ENCODE measurements at places on chromosomes 1 and 21.

- DNase-seq: no peak
These were observed 9.8 kb downstream of the KCNA2 start for GRCh38 chr1:110596312-110596711.

DNA sequence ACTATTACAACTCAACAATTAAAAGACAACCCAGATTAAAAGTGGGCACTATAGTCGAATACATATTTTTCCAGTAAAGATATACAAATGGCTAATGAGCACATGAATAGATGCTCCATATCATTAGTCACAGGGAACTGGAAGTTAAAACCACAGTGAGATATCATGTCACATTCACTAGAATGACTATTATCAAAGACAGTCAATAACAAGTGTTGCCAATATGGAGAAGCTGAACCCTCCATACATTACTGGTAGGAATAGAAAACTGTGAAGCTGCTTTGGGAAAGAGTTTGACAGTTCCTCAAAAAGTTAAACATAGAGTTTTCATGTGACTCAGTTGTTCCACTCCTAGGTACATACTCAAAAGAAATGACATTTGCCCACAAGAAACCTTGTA lies 30.6 kb upstream of the MRPS6 start:
- DNase-seq: no peak

DNA sequence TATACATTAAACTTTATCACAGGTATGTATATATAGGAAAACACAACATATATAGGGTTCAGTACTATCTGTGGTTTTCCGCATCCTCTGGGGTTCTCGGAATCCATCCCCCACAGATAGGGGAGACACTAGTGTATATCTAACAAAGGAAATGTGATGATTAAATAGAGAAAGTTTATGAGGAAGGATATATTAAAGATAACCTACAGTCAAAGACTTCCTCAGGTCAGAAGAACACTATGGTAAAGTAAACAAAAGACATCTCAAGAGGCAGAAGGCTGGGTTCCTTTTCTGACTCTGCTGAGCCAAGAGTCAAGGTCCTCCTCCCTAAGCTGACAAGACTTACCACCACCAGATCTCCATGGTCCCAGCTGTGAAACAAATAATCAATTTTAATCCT lies 12.1 kb downstream of the USP24 start:
- no peak for DNase-seq

DNA sequence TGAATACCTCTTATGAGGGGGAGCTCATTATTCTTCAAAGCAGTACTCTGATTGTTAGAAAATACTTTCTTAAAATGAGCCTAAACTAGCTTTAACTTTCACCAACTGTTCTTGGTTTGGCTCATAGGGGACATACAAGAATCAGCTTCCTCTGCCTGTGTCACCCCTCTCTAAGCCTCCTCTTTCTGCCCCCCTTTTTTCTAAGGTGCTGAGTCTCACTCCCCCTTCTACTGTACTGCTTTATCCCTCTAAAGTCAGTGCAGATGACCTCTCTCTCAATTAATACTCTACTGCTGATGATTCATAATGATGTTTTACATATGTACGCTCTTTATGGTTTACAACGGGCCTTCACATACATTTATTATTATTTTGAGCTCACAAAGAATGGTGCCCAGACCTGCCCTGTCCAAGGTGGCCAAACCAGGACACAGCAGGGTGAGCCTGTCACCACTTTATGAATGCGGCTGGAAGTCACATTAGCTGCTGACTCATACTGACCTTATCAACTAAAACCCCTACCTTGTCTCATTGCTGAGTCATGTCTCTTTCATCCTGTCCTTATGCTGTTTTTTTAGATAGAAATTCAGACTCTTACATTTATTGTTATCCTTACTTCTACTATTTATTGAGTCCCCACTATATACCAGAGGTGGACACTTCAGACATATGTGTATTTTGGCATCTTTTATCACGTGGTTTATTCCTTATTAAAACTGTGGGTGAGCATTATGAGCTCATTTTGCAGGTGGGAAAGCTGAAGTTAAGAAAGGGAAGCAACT lies 126.9 kb downstream of the RNF220 start:
- no peak for DNase-seq

GRCh38 chr21:38277501-38278131 lies 20.8 kb downstream of the KCNJ15 start:
- no peak for DNase-seq

- DNase-seq: no peak
These were observed 109.2 kb downstream of the TOMM20 start for GRCh38 chr1:235019471-235019870.

DNA sequence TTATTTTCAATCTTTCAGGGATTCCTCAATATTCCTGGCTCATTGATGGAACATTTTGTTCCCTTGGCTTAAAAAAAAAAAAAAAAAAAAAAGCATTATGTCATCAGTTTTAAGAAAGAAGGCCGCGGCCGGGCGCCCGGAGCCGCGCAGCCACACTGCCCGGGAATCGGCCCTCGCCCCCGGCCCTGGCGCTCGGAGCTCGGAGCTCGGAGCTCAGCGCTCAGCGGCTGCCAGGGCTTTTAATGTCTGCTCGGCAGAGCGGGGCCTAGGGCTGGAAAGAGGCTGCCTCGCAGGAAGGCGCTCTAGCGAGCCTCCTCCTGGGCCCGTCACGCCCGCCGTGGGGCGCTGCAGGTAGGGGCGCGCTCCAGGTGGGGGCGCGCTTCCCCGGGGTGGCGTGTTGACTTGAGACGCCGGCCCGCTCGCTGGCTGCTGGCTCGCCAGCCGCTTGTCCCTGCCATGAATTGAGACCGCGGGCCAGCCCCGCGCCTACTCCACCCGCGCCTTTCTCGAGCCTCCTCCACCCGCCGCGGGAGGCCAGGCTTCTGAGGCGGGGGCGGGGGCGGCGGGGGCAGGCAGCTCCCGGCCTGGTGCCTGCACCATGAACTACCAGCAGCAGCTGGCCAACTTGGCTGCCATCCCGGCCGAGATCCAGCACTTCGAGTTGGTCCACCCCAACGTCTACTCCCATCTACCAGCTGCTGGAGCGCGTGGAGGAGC lies 5.4 kb upstream of the TDRD5 start:
- no peak for DNase-seq

GRCh38 chr1:19466112-19466561 lies 19.2 kb downstream of the CAPZB start:
- no peak for DNase-seq

DNA sequence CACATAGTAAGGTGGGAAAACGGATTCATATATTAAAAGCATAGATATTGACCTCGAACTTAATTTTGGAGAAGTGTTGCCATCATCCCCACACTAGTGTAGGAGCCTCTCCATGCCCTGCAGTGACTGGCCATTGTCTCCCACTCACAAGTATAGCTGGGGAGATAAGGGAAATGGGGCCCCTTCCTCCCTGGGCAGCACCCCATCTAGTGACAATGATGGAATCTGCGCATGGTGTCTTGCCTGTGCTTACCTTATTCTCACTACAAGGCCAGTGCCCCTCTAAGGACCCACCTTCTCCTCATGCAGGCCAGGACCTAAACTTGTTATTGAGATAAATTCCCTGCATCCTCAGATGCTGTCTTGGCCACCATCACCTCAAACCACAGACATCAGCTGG lies 374.9 kb downstream of the NTNG1 start:
- no peak for DNase-seq

- DNase-seq: no peak
These were observed 80.9 kb downstream of the TTC3 start for GRCh38 chr21:37153935-37154350.

DNA sequence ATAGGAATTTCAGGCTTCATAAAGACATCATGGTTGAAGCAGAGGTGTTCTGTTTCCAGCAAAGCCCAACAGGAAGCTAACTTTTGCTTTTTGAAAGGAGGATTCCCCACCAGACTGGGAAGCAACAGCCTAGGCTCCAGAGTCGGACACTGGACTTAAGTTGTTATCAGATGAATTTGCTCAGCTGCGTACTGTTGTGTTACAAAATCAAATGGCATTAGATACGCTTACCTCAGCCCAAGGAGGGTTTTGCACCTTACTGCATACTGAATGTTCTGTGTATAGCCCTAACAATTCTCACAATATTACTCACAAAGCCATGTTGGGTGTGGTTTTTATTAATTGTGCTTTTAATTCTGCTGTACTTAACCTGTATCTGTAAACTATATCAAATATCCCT lies 547 bp upstream of the CHIA start:
- no peak for DNase-seq

DNA sequence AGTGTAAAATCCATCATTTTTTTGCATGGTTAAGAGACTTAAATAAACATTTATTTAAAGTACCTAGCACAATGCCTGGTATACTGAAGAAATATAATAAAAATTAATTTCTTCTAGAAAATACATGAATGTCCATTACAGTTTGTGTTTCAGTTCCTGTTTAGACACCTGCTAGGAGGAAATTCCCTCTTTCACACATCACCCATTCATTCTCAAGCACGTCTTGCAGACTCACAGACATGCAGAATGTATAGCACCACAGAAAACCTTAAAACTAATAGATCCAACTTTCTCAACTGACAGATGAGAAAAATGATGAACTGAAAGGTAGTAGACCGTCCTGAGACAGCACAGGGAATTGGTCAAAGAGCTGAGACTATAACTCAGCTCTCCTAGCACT lies 172.2 kb upstream of the C8B start:
- DNase-seq: no peak

- no peak for DNase-seq
These were observed 714.1 kb upstream of the CHRM3 start for GRCh38 chr1:238672262-238672661.

DNA sequence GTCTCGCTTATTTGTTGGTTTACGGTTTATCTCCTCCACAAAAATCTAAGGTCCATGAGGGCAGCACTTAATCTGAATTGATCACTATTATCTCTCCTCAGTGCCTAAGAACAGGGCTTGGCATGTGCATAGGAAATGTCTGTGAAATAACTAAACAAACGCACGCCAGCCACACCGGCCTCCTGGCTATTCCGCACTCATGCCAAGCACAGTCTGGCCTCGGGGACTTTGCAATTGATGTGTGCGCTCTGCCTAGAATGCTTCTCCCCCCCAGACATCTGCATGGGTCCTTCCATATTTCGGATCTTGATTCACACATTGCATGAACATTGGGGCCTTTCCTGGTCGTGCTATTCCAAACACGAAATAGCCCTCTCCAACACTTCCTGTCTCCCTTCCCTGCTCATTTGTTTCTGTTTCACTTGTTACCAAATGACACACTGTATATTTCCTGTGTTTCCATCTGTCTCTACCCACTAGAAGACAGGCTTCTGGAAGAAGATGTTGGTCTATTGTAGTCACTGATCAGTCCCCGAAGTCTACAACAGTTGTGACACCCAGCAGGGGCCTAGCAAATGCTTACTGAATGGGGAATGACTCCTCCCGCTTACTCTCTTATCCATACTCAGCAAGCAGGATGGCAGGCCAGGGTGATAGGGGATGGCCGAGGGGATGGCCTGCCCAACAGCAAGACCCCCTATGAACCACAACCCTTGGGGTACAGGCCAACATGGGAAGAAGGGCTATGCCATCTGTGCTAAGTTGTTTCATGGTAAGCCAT lies 93.9 kb downstream of the GLIS1 start:
- DNase-seq: no peak

GRCh38 chr1:119659628-119660027 lies 11.6 kb upstream of the ZNF697 start:
- no peak for DNase-seq

DNA sequence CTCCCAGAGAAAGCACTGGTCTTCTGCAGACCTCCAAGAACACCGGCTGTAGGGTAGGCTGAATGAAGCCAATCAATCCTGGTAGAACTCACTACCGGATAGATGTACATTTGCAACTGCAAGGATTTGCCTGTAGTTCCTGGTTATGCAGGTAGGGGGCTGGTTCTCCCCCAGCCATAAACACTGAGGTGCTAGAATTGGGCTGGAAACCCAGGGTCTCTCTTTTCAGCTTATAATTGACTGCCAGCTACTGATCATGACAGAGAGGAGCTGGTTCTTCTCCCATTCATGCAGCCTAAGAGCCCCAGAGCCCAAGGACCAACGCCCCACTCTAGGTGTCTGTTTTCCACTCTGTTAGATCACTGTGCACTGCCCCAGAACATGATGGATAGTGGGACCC lies 21.5 kb upstream of the MTARC2 start:
- DNase-seq: no peak

DNA sequence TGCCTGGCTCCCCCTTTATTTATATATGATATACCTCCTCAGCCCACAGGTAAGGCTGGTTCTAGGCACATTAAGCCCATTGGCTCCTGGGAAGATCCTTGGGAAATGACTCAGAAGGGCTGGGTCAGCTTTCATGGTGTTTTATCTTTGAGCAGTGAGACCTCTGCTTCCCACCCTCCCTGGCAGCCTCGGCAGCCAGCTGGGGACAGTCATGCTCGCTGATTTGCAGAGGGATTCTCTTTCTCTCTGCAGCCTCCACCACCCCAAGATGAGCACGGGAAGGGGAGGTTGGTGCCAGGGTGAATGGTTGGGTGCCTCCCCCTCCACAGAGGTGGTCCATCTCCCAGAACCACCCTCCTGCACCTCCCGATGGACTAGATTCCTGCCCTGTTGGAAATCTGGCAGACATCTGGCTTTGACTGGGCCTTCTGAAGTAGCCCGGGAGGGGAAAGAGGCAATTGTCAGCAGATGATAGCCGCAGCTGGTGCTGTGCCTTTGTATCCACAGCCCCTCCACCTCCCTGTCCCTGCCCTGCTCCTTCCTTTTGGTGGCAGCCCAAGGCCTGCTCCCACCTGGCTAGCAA lies 24.6 kb downstream of the IER5 start:
- no peak for DNase-seq

DNA sequence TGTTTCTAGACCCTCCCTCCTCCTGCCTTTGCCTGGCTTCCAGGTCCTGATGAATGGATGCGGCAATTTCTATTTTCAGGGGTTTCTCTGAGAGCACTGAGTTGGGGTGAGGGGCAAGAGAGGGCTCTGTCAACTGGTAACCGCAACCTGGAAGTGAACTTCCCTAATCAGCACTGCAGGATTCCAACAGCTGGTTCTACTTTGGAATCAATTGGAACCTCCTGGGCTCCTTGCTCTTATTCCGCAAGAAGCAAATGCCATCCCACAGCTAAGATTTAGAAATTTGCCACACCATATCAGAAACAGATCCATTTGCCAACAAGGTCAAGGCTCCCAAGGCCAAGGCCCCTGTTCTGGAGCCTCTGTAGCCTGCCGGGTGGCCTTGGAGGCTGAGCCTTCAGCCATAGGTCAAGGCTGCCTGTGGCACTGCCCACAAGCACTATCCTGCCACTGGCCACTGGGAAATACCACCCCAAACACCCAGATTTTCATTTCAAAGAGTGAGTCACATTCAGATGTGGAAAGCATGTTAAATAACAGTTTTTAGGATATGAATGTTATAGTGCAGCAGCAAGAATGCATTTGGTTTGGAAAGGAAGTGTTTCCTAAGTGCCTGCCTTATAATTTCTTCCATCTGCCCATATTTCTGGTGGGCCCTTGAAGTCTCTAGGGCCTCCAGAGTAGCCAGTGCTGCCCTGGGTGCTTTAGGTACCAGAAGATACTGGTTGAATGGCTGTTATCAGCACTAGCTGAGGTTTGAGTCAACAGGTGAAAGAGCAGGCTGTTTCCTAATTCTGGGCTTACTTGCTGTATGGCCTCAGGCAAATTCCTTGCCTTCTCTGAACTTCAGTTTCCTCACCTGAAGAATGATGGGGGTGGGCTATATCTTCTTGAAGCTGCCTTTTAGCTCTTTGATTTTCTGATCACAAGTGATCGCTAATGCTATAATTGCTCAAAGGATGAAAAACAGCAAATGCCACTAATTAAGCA lies 56.3 kb upstream of the JUN start:
- DNase-seq: no peak

All from stimulated activated CD8-positive, alpha-beta memory T cell treated with anti-CD3 and anti-CD28 coated beads, Interleukin-7, amount 100 ng/mL, for 48 hours (primary cell).